HT1080 (cell line): ENCODE measurements at places on chromosomes 6 and 20.

GRCh38 chr6:105815661-105816555 is 270.2 kb upstream of the PRDM1 start:
- DNase-seq: no peak

DNA sequence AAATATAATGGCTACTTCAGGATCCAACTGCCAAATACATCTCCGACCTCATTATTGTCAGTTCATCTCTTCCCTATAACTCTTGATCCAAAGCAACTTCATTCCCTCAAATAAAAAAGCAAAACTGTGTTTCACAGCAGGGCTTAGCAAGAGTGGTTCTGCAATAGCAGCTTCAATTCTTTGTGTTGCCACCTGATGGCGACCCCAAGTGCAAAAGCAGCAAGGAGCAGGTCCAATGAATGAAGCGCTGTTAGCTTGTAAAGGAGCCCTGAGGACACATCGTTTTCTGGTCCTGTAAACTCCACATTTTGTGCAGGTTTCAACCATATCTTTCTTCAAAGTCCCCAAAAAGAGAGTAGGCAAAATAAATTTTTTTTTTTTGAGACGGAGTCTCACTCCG is 19.6 kb downstream of the RTN4IP1 start:
- DNase-seq: no peak

DNA sequence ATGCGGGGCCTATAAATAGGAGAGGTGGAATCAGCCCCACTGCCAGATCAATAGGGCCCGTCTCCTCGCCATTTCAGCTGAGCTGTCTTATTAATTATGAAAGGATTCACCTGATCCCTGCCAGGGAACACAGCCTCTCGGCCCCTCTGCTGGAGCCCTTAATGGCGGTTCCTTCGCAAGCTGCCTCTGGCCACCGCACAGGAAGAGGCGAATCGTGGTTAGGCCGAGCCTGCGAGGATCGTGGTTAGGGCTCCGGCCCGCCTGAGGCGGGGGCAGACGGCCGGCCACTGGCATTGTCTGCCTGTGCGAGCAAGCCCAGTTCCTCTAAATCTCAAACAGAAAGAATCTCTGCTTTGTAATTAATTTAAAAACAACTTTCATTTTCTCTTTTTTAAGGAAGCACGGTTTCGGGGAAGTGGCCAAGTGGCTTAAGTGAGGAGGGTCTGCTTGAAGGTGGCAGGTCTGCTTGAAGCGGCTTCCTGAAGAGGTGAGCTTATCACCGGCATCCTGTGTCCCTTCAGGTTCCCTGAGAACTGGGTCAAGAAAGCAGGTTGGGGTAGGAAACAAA is 9.2 kb downstream of the NRN1 start:
- no peak for DNase-seq

DNA sequence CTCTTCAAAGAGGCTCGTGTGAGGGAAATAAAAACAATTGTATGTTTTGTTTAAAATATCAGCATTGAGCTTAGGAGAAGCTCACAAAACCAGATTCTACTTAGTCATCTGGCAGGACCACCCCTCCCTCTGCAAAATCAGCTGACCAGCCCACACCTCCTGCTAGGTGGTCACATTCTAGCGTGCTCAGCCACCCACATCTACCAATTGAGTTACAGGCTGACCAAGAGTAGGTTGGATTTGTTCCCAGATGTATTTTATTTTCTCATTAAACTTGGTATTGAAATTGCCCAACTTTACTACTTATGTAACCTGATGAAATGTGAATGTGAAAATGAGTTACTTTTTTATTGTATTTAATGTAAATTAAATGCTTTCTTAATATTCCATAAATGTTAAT is 56.2 kb downstream of the SLC22A2 start:
- DNase-seq: no peak

DNA sequence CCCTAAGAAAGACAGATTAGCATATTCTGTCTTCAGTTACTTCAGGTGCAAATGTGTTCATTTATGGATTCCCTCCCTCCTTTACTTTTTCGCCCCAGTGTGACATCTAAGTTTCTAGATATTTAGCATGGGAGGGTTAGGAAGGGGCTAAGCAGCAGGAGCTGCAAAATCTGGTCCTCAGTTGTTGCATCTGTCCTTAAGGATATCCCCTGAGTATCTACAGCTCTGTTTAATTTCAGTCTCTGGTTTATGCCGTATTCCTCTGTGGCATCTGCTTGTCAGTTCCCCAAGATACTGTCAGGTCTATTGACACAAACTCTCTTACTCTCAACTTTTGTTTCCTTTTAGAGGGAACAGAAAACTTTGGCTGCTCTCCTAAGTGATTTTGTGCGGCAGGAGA is 754.6 kb upstream of the MAP3K7 start:
- DNase-seq: no peak

GRCh38 chr6:150290429-150290828 is 78.4 kb upstream of the IYD start:
- DNase-seq: peak; percentile 11

- DNase-seq: no peak
These were observed 278.6 kb downstream of the TBC1D7 start for GRCh38 chr6:13049666-13050254.

DNA sequence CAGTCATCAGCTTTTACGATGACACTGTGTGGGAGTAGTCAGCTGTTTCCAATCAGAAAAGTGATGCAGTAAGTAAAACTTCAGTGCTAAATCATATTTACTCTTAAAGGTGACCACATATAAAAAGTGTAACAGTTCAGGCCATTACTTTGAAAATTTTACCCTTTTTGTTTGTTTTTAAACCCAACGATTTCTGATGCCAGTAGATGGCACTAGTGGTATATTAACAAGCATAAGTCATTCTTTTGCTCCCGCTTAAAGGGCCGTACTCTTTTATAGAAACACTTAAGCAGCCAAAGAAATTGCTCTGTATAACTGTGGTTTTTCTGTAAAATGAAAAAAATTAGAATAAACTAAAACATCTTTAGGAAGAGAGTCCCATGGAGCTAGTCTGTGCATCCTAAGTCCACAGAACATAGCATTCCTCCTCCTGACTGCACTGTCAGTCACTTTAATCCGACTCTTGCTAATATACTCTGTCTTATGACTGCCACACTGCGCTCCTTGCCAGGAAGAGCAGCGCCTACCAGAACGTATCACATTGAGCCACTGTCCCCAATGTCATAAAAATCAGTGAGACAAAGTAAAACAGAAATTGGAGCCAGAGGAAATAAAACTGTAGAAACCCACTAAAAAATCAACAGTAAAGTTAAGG is 25.0 kb downstream of the HEBP2 start:
- DNase-seq: peak; percentile 47

DNA sequence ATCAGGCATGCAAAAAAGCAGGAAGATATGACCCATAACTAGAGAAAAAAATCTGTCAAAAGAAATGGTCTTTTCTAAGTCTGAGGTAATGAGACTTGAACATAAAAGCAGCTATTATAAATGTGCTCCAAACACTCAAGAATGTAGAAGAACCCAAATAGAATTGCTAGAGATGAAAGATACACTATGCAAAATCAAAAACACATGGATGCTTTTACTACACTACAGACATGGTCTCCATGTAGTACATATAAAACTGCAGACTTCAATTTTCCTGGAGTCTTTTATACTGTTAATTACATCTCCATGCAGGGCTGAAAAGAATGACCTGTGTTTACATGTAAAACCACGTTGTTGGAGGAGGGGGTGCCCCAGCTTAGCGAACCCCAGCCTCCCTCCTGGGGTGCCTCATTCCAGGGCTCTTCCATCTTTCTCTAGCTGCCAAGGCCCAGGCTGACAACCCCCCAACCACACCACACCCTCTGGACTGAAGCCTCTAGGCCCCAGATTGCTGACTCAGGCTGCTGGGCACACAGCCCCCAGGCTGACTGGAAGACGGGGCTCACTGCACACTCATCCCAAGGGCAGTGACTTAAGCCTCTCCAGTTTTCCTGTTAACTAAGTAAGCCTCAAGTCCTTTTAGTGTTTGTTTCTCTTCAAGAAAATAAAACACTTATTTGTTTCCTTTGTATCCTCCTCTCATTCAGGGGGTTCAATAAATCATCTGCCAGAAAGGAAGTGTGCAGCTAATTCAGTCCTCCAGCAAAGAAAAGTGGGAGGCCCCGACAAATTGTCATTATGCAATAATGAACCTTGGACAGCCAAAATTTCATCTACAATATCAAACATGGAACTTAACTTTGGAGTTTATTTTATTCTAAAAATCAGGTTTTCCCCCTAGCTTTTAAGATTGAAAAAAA is 26.0 kb upstream of the PLAGL1 start:
- peak; percentile 53 for DNase-seq

GRCh38 chr6:107447663-107448216 is 11.6 kb downstream of the PDSS2 start:
- DNase-seq: no peak

GRCh38 chr20:31989030-31989645 is 21.1 kb upstream of the CCM2L start:
- DNase-seq: no peak

GRCh38 chr6:159844737-159845645 is 44.9 kb downstream of the PNLDC1 start:
- no peak for DNase-seq

DNA sequence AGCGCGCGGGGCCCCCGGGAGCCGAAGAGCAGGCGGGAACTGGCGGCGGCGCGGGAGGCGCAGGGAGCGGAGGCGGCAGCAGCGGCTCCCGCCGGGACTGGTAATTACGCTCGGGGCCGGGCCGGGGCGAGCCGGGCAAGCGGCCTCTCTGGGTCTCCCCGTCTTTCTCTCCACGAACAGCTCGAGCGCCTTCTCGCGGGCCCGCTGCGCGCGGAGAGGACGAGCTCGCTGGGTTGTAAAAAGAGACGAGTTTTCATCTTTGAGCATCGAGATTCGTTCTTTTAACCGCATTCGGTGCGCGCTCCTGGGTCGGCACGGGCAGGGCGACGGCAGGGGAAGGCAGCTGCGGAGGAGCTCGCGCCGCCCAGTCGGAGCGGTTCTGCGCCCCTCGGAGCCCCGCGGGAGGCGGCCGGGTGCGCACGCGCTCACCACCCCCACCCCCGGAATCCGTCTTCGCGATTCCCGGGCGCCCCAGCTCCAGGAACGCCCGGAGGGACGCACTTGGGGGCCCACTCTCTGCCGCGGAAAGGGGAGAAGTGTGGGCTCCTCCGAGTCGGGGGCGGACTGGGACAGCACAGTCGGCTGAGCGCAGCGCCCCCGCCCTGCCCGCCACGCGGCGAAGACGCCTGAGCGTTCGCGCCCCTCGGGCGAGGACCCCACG is 38.0 kb downstream of the YTHDF1 start:
- DNase-seq: no peak

DNA sequence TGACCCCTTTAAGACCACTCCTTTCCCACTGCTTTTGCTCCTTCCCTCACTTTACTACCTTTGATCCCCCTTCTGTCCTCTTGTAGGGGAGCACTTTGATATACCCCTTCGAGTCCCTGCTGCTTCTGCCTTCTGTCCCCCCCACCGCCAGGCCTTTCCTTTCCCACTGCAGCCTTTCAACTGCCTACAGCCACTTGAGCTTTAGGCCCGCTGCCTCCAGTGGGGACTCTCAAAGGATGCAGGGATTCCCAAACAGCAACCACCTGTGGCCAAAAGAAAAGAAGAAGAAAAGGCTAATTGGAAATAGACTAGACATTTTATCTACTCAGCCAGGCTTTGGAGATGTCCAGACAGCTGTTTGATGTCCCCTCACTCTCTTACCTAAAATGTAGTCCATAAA is 77.0 kb upstream of the DTNBP1 start:
- no peak for DNase-seq

GRCh38 chr20:63968136-63968927 is 1.4 kb downstream of the ZNF512B start:
- DNase-seq: no peak

- no peak for DNase-seq
These were observed 24.7 kb downstream of the RALGAPB start for GRCh38 chr20:38497246-38497935.

DNA sequence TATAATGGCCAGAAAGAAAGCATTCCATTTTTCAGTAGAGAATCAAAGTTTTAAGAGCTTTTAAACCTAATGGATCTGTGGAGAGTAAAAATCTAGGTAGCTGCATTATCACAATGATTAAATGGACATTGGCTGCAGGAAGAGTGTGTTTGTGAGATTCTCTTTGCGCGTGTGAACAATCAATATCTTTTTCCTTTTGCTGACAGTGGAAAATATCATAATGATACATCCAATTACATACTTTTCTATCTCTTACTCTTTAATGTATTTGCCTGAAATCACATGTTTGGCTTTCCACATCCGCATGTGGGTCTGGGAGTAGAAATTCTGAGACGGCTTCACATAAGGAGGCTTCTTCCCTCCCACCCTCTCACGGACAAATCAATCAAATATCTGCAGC is 69.8 kb upstream of the DUSP22 start:
- DNase-seq: no peak

GRCh38 chr6:100344321-100344720 is 120.4 kb downstream of the SIM1 start:
- no peak for DNase-seq

- DNase-seq: no peak
These were observed 127.9 kb downstream of the HUS1B start for GRCh38 chr6:528989-529388.

DNA sequence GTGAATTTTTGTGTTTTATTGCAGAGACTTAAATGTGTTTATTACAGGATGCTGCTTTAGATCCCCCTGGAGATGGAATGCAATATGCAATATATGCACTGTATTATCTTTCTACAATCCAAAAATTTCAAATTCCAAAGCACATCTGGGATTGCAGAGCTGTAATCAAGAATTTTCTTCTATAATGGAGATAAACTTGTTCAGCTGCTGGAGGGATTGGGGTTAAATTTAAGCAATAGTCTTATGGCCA is 66.4 kb downstream of the MKKS start:
- no peak for DNase-seq

DNA sequence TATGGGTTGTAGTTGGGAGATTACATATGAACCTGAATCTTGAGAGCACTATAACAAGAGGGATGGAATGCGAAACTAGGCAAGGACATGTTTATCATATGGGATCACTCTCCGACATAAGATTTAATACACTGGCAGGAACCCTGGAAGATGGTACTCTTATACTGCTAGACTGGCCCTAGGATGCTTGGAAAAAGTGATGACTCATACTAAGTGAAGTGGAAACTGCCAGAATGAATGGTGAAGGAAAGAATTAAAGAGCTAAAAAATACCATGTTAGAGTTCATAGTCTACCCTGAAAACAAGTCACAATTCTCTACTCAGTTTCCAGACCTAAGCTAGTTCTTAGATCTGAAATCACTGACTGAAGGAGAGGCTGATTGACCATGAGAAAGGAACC is 45.5 kb upstream of the THEMIS start:
- DNase-seq: peak; percentile 11

GRCh38 chr6:161117308-161117707 is 125.7 kb downstream of the MAP3K4 start:
- no peak for DNase-seq

DNA sequence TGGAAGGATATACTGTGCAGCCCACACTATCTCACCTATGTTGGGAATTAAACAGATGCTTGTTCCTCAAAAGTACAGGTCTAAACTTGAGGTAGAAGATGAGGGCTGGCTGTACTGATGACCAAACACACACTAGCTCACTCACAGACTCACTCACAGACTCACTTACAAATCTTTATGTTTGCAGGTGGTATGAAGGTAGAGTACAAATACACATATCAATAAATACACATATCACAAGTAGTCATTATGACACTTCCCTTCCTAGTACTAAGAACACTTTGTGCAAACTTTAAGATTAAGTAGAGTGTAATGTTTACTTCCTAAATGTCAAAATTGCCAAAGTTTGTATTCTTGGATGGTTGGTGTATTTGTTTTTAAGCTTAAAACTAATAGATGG is 155.4 kb upstream of the KCNQ5 start:
- no peak for DNase-seq
